ENCODE measurements at places on chromosomes 13 and 19.

- no peak for DNase-seq
Measured at GRCh38 chr13:74696148-74696922, 562.1 kb upstream of the KLF12 start.

- DNase-seq = no peak
Measured at GRCh38 chr19:38898788-38899446, 501 bp downstream of the SIRT2 start.

DNA sequence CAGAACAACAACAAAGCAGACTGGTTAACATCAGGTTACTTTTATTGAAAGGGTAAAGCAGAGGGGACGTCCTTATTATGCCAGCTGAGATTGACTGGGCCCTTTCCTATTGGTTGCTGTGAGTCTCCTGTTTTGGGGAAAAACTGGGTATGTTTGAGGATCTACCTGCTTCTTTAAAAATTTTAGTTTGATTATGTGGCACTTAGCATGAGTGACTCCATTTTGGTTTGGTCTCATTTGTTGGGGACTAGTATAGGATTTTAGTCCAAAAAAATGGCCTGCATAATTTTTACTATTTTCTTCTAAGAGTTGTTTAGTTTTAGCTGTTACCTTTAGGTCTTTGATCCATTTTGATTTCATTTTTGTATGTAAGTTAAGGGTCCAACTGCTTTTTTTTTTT, 14.4 kb downstream of the ZNF627 start:
- DNase-seq = no peak

DNA sequence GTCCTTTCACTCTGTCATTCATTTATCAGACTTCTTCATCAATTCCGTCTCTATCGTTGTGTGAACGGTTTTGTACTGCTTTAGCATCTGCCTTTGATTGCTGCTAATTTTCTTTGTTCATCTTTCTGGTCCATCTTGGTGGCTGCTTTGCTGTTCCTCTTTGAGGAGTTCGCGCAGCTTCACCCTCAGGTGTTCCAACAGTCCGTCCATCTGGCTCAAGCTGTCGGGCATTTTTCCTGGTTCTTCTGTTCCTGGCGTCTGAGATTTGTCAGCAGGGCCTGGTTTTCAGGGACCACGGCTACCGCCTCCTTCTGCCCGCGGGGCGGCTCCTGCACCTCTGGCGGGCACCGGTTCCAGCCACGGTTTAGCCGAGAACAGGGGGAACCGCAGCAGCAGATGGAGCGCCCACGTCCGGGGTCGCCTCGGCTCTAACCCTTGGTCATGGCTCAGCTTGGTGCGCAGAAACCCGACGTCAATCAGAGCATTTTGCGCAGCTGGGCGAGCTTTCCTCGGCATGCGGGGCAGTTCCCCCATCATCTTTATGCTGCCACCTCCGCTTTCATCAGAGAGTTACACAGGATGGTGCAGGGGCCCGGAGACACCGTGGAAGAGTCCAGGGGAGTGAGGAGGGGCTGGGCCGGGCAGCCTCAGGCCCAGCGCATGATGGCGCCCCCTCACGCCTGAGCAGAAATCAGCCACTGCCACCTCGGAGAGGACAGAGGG, 89.5 kb downstream of the ZNF100 start:
- DNase-seq = no peak

- no peak for DNase-seq
Measured at GRCh38 chr19:3873151-3873550, 4.3 kb upstream of the ZFR2 start.

GRCh38 chr19:17075864-17076542, 426 bp downstream of the MYO9B start:
- no peak for DNase-seq

- DNase-seq = peak; percentile 28
Measured at GRCh38 chr19:31448221-31448657, 99.0 kb upstream of the TSHZ3 start.

- no peak for DNase-seq
Measured at GRCh38 chr19:54282686-54283470, 2.0 kb upstream of the LILRB2 start.

DNA sequence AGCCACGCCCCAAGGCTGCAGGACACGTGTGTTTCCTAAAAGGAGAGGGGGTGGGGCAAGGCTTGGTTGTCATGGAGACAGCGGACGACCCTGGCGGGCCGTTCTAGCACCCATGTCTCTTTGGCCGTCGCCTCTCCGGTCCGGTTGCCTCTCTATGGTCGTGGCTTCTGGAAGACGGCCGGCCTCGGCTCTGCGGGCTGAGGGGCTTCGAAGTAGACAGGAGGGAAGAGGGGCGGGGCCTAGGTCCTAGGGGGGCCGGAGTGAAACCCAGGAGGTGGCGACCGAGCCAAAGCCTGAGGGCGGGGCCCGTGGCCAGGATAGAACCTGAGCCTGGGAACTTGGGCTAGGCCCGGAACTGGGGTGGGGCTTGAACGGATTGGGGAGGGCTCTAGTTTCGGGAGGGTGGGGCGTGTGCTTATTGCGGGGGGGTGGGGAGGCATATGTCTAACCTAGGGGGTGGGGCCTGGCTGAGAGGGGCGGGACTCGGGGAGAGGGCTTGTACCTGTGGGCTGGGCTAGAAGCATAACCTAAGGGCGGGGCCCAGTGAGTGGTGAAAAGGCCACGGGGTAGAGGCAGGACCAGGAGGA, 750 bp upstream of the SLC27A1 start:
- DNase-seq = no peak

DNA sequence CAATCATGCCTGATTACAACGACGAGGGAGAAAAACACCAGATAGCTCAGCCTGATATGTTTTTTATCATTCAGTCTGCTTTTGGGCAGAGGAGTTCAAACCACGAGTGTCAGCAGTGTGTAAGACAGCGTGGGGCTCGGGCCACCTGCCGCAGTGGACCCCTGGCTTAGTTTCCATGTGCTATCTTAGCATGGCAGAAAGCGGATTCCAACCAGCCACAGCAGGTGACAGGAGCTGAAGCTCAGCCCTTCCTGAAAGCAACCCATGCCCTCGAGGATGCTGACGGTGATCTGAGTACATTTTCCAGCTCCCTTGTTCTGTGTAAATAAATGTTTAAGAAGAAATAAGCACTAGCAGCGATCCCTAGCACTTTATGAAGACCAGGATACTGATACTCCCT, 32.2 kb upstream of the MBNL2 start:
- DNase-seq = no peak

- no peak for DNase-seq
Measured at GRCh38 chr19:49335784-49336481, 727 bp downstream of the CD37 start.

- no peak for DNase-seq
Measured at GRCh38 chr13:19056355-19056880, 125.2 kb downstream of the TUBA3C start.

DNA sequence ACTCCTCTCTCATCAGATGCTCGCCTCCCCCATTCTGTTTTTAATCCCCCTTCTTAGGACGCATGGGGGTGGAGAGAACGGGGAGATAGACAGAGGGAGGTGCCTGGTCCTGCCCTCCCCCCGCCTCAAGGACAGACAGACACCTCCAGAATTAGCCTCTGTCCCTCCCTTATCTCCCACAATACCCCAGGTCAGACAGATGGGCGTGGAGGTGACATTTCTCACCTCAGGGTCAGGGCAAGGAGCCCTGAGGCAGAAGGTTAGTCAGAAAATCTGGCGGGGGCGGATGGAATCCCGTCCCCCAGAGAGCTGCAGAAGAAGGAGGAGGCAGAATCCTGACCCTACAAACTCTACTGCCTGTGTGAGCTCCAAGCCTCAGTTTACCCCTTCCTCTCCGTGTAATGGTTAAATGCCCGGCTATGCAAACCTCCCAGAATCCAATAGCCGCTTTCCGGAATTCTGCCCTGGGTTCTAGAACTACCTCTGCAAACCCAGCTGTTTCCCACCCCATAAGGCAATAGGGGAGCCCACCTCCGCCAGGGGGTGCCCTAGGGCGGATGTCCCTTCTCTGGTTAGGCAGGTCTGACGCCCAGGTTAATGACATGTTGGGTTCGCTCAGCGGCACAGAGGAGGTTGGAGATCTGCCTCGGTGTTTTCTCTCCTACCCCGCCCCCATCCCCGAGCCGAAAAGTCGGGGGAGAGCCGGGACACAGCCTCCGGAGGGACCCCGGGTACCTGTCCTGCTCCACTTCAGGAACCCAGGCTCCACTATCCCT, 900 bp downstream of the PPP1R13L start:
- DNase-seq = peak; percentile 61

DNA sequence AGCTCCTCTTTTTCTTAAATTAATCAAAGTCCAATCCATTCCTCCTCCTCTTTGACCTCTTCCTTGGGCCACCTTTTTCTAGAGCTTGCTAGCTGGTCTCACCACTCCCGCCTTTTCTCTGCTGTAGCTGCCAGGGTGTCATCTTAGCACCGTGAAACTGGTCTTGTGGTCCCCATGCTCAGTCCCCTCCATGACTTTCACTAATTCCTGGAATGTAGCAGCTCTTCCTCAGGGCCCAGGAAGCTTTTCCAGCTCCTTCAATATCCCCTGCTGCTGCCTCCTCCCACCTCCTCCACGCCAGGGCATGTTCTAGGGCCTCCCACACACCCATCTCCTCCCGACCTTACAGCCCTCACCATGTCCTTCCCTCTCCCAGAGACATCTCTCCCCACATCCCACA, 222.2 kb downstream of the MYO16 start:
- no peak for DNase-seq

- DNase-seq = peak; percentile 92
Measured at GRCh38 chr19:39112338-39112890, 13.2 kb upstream of the PAK4 start.

GRCh38 chr19:39014037-39014436, 18.3 kb downstream of the FBXO27 start:
- DNase-seq = no peak

DNA sequence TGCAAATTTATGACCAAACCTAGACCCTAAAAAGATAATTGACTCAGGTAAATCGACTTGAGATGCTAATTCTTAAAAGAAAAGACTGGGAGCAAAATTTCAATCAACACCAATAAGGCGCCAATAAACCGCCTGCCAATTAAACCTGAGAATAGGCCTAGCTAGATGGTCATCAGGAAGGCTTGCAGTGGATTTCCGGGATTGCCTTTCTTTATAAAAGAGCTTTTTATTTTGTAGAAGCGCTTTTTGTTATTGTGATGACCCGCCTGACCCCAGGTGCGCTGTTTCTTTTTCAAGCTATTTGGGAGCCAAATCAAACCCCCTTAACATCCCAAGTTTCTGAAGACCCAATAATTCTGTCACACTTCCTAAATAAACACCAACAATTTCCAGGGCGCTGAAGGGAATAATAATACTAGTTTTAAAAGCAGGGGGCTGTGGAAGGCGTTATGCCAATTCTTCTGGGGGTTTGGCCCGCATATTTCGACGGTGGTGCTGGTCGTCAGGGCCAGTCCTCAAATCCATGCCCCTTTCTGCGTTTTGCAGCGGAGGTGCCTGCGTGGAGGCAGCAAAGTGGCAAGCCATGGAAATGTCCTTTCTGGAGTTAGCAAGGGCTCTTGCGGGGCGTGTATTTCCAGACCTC, 2.9 kb upstream of the ZIC5 start:
- DNase-seq = no peak

DNA sequence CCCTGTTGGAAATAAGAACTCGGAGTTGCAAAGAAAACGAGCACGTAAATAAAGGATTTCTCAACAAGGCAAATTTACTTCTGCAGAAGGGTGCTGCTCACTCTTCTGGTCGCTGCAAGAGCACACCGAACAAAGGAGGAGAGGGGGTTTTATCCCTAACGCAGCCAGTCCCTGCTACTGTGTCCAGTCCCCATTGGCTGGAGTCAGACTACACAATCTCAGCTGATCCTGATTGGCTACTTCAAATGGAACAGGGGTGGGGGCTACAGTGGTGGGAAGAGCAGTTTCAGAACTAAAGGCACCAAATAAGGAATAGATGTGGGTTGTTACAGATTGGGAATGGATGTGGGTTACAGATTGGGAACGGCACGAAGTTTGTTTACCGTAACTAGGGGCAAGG, 63.9 kb upstream of the MCF2L start:
- no peak for DNase-seq

DNA sequence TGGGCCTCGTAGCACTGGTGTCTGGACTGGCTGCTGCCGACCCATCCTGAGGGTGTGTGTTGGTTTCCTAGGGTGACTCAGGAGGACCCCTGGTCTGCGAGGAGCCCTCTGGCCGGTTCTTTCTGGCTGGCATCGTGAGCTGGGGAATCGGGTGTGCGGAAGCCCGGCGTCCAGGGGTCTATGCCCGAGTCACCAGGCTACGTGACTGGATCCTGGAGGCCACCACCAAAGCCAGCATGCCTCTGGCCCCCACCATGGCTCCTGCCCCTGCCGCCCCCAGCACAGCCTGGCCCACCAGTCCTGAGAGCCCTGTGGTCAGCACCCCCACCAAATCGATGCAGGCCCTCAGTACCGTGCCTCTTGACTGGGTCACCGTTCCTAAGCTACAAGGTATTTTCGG, 13.8 kb downstream of the TIMM13 start:
- DNase-seq = no peak

GRCh38 chr13:99911965-99912566, 59.5 kb downstream of the ZIC5 start:
- no peak for DNase-seq

- DNase-seq = no peak
Measured at GRCh38 chr19:56319991-56320390, 5.4 kb upstream of the ZSCAN5A start.

GRCh38 chr19:15198951-15199660, 1.7 kb downstream of the NOTCH3 start:
- DNase-seq = no peak

- DNase-seq = no peak
Measured at GRCh38 chr13:32594157-32594738, 8.0 kb downstream of the PDS5B start.

- no peak for DNase-seq
Measured at GRCh38 chr13:74931698-74932433, 550.1 kb downstream of the TBC1D4 start.

- no peak for DNase-seq
Measured at GRCh38 chr13:113852536-113853517, 11.0 kb downstream of the GAS6 start.

- no peak for DNase-seq
Measured at GRCh38 chr13:37667702-37668101, 69.1 kb upstream of the POSTN start.

DNA sequence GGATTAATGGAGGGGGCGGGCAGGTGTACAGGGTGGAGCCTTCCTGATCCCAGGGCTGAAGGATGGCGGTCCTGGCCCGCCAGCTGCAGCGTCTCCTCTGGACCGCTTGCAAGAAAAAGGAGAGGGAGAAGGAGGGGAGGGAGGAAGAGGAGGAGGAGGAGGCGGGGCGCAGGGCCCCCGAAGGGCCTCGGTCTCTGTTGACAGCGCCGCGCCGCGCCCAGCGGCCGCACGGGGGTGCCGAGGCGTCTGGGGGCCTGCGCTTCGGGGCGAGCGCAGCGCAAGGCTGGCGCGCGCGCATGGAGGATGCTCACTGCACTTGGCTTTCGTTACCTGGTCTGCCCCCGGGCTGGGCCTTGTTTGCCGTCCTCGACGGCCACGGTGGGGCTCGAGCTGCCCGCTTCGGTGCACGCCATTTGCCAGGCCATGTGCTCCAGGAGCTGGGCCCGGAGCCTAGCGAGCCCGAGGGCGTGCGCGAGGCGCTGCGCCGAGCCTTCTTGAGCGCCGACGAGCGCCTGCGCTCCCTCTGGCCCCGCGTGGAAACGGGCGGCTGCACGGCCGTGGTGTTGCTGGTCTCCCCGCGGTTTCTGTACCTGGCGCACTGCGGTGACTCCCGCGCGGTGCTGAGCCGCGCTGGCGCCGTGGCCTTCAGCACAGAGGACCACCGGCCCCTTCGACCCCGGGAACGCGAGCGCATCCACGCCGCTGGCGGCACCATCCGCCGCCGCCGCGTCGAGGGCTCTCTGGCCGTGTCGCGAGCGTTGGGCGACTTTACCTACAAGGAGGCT, at the start of gene PPM1N:
PPM1N (plus strand) TSS at position 33 of the 785 bp plus-strand sequence; CDS start at position 63, 30 bp downstream.
- no peak for DNase-seq

GRCh38 chr13:108313382-108313781, 43.9 kb downstream of the TNFSF13B start:
- no peak for DNase-seq
